ENCODE measurements at places on chromosomes 2 and 18.

DNA sequence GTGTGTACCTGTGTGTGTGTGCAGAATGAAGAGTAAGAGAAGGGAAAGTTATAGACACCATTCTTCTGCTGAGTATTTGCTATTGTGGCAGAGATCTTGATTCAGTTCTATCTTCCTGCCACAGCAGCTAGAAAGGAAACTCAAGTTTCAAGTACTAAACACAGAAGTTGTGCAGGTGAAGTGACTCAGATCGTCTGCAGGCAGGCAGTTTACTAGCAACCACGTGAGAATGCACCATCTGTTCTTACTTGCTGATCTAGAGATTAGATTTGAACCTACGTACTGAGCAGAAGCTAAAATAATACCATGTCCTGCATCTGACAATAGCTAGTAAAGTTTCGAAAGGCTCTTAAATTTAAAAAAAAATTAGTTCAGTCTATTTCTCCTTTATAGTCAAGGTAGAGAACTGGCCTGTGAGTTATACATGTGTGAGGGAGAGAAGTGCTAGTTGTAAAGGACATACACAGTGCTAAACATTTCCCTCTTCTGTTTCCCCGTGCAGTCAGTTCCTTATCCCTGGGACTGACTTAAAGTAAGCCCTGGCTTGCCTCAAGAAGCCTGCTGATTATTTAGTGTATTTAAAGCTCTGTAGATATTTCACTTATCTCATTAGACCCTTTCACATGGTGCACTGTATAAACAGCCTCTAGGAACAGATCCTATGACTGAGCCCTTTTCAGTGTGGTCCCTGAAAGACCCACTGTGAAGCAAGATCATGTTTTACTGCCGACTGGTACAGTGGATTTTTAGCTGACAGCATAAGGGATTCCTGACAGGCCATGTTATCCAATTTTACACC, 45.0 kb downstream of the SLC38A11 start:
- no peak for DNase-seq

- no peak for DNase-seq
Measured at GRCh38 chr2:28895189-28895893, 874 bp downstream of the WDR43 start.

DNA sequence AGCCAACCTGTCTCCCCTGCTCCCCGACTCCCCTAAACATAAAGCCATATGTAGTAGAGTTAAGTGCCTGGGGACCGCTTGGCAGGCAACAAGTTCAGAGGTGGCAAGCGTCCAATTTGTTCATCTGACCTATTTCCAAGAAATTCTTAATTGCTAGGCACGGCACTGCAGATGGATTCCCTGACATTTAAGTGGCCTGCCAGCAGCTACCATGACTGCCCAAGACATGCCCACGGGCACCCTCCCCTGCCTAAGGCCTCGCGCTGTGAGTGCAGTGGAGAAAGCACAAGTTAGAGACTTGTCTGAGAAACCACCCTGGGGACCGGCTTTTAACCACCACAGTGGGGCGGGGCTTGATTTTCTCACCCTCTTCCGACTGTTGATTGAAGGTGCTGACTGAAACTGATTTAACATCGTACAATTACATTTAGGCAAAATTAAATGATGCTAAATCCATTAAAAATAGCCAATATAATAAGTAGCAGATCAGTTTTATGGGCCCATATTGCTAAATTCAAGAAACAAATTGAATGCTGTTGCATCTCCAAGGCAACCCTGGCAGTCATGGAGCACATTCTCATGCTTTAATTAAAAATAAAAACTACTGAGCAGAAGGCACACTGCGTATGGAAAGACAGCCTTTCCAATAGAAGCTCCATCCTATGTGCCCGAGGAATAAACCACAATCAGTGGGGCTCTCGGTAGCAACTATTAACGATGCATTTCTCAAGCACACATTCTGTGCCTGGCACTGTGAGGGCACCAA, 163.6 kb upstream of the ACAA2 start:
- DNase-seq: no peak

DNA sequence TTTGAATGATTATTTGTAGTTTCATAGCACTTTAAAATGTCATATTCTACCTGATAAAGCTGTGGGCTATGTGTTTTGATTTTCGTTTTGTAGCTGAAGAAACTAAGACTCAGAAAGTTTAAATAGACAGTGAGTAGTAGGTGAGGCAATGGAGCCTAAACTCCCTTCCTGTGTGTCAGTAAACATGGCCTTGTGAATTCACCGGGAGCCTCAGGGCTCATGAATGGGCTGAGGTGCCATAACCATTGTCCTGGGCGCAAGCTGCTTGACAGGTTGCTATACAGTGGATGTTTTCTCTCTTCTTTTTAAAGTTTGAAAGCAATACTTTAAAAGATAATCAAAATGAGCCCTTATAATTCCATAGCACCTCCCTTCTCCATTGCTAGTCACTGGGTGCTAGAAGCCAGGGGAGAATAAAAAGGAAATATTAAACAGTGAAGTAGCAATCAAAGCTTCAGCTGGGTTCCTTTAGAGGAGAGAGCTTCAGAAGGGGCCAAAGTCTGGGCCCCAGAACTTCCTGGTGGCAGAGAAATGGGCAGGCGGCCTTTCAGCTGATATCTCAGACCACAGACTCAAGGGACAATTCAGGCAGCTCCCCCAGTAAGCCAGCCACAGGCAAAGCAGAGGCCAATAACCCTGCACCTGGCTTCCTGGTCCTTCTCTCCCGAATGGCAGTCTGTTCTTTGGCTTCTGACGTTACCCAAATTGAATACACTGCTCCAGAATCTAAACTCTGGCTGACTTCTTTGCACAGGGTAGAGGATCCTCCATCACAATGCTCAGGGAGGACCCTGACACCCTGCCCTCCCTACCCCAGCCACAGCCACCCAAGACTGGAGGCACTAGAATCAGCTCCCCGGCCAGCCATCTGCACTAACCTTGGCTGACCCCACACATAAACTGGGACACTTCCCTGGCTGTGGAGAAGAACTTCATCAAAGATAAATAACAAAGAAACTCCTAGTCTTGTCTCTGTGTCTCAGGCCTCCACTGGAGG, 51.8 kb upstream of the NPAS2 start:
- no peak for DNase-seq

- DNase-seq: no peak
Measured at GRCh38 chr2:74739733-74740241, 85.7 kb downstream of the SEMA4F start.

DNA sequence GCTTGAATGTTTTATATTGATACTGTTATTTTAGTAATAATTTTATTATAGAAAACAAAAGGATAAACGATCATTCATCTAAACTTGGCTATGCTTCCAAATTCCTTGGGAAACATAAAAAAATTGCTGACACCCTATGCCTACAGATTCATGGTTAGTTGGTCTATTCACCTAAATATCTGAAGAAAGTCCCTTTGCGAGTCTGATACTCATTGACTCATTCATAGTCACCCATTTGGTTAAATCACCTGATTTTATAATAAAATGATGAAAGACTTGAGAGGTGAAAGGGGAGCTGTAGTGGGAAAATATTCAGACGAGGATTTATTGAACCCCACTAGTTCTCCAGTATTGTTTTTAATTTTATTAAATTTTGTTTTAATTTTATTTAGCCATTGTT, 112.0 kb downstream of the PTPN4 start:
- no peak for DNase-seq

- DNase-seq: no peak
Measured at GRCh38 chr2:215966274-215966673, 47.1 kb downstream of the MREG start.

DNA sequence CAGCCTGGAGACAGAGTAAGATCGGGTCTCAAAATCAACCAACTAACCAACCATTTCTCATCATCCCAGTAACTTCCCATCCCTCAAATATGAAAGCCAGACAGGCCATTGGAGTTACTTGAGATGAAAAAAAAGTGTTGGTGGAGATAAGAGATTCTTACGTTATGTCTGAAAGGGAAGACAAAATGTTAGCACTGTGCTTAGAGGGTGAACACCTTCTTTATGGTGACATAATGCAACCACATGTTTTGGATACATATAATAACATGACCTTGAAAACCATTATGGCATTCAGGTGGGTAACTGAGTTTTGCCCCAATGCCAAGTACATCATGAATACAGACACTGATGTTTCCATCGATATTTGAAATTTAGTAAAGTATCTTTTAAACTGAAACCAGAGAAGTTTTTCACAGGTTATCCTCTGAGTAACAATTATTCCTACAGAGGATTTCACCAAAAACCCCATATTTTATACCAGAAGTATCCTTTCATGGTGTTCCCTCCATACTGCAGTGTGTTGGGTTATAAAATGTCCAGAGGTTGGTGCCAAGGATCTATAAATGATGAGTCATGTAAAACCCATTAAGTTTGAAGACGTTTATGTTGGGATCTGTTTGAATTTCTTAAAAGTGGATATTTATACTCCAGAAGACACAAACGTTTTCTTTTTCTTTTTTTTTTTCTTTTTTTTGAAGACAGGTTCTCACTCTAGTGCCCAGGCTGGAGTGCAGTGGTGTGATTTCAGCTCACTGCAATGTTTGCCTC, 45.5 kb downstream of the AAK1 start:
- DNase-seq: no peak

DNA sequence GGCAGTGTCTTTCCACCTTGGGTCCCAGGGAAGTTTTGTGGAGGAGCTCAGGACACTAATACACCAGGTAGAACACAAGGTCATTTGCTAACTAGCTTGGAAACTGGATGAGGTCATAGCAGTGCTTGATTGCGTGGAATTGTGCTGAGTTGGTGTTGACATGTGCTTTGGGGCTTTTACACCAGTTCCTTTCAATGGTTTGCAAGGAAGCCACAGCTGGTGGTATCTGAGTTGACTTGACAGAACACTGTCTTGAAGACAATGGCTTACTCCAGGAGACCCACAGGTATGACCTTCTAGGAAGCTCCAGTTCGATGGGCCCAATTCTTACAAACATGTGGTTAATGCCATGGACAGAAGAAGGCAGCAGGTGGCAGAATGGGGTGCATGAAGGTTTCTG, 5.9 kb downstream of the CTLA4 start:
- no peak for DNase-seq

DNA sequence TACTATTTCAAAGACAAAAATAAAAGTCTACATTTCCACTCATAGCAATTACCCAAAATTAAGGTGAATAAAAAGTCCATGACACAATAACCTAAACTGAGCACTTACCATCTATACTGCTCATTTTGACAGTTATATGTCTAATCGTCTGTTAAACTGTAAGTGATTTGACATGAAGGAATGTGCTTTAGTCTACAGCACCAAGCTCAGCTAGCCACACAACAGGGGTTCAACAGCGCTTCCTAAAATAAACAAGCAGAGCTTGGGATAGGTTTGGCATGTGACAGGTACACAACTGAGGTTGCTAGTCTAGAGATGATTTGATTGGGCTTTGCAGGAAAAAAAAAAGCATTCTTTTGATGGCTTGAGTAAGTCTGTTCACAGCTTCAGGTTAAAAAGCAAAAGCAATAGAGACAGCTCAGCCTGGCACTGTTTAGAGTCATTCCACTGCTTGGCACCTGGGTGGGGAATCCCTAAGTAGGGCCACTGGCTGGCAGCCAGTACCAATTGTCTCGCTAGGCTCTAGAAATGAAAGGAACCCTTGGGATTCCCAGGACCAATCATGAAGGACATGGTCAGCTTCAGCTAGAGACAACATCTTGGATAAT, 78.6 kb downstream of the BARD1 start:
- DNase-seq: no peak

GRCh38 chr2:217956586-217957457, 46.0 kb downstream of the TNS1 start:
- no peak for DNase-seq

GRCh38 chr2:195741191-195741590, 84.2 kb downstream of the SLC39A10 start:
- DNase-seq: no peak

DNA sequence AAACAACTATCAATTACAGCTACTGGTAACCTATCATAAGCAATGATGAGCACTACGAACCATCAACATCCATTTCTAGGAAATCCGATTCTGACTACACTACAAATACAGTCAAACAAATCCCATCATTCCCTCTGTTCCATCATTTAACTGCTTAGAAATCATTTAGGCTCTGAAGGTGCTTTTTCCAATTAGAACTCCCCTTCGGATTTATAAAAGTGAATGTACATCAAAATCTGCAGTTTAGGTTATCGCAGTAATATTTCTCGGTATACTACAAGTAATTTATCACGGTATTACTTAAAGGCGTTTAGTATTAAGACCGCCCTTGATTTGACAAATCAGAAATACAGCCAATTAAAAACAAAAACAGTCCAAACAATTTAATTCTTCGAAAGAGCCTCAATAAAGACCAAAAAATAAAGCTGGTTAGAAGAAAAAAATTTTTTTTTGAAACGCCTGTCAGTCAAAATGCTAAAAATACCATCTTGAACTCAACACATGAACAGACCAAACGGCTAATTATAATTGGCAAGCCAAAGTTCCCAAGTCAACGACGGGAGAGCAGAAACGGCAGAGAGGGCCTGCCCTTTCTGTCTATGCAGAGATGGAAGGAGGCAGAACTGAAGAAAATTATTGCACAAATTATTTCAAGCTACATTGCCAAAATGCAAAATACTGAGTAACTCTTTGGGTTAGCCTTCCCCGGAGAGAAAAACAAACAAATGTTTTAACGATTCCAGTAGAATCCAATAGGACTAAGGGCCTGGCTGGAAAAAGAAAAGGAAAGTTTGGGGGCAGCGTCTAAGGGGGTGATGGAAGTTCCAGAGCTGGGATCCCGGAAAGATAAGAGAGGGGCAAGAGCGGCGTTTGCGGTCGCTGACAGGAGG, 1.2 kb downstream of the VPS54 start:
- peak; percentile 30 for DNase-seq

GRCh38 chr18:35387152-35387571, 10.0 kb upstream of the ZNF396 start:
- no peak for DNase-seq

DNA sequence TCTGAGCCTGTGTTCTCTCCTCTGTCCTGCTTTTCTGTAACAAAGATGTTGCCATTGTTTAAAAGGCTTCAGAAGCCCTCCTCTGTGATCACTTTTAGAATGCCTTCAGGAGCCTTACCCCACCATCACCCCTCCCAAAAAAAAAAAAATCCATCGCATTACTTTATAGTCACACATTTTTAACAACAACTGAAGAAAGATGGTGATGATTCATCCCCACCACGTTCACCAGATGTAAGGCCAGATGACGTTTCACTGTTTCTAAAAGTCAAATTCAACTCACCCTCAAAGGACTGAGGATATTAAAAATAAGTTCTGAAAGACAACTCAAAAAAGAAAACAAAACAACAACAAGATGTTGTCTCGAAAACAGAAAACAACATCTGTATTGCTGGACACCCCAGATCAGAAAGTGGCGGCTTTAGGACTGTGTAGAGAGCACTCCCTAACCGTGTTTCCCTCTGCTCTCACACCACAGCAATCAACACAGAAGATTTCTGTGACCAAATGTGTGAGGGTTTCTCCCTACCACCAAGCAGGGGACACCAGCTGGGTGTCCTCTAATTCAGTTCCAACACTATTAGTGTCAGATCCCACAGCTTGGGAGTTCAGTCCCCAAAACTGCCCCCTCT, 61.9 kb upstream of the CREB1 start:
- DNase-seq: peak; percentile 40

GRCh38 chr2:127721978-127722355, 20.7 kb downstream of the SFT2D3 start:
- no peak for DNase-seq

Measured in HTR-8/SVneo (cell line).